ENCODE measurements at places on chromosomes 12 and 14. TPM values are rescaled to one million over a fixed set of nuclear protein-coding genes. Genes with fewer than 3 reads are reported as not detected.

The FAM186B gene
- total RNA-seq: 0.11 TPM

The DDX23 gene
- total RNA-seq: 162 TPM

The SELPLG gene
- total RNA-seq: 159 TPM

- peaks cover 3% of the 10 kb centered on the region for H3K27me3 ChIP-seq
- H3K4me3 ChIP-seq: no peak overlapping the region
- H3K27ac ChIP-seq: no peak overlapping the region
- no peaks in the 10 kb centered on the region for H3K36me3 ChIP-seq
Observed at GRCh38 chr12:110913119-110914056, 7.0 kb downstream of the MYL2 start.

DNA sequence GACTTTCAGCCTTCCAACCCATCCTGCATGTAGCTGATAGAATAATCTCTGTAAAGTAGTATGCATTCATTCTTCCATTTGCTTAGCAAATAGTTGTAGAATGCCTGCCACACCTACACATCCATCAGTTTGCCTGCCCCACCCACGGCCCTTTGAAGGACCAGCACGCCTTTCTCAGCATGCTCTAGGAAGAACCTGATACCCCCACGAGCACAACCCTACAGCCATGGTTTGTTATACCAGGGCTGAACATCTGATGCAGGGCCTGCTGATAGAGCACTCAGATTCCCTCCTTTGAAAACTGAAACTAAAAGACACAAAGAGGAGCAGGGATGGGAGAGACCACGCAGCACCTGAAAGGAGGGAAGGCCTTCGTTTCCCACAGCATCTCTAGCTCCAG, 205.1 kb downstream of the ANO2 start:
- DNase-seq: no peak
- no peak overlapping the region for H3K27ac ChIP-seq
- peaks cover 5% of the 10 kb centered on the region for H3K4me1 ChIP-seq
- H3K36me3 ChIP-seq: no peaks in the 10 kb centered on the region
- H3K27me3 ChIP-seq: peaks cover 6% of the 10 kb centered on the region

- peaks cover 15% of the 10 kb centered on the region for H3K27me3 ChIP-seq
- H3K4me1 ChIP-seq: no peaks in the 10 kb centered on the region
- H3K27ac ChIP-seq: no peak overlapping the region
- no peaks in the 10 kb centered on the region for H3K36me3 ChIP-seq
- no peak for DNase-seq
Observed at GRCh38 chr12:10025236-10025635, 5.2 kb upstream of the CLEC9A start.

GRCh38 chr14:104554088-104554607, 25.4 kb upstream of the C14orf180 start:
- no peak for DNase-seq
- no peak overlapping the region for H3K27ac ChIP-seq

GRCh38 chr14:23550812-23551265, 726 bp downstream of the ZFHX2 start:
- H3K27ac ChIP-seq: no peak overlapping the region
- DNase-seq: no peak
- H3K4me1 ChIP-seq: peaks cover 7% of the 10 kb centered on the region
- no peaks in the 10 kb centered on the region for H3K27me3 ChIP-seq
- H3K4me3 ChIP-seq: no peak overlapping the region
- no peaks in the 10 kb centered on the region for H3K36me3 ChIP-seq

- no peaks in the 10 kb centered on the region for H3K4me1 ChIP-seq
- H3K4me3 ChIP-seq: no peak overlapping the region
- no peak for DNase-seq
- no peaks in the 10 kb centered on the region for H3K27me3 ChIP-seq
- H3K27ac ChIP-seq: no peak overlapping the region
Observed at GRCh38 chr12:57299514-57300016, 48.6 kb upstream of the STAC3 start.

DNA sequence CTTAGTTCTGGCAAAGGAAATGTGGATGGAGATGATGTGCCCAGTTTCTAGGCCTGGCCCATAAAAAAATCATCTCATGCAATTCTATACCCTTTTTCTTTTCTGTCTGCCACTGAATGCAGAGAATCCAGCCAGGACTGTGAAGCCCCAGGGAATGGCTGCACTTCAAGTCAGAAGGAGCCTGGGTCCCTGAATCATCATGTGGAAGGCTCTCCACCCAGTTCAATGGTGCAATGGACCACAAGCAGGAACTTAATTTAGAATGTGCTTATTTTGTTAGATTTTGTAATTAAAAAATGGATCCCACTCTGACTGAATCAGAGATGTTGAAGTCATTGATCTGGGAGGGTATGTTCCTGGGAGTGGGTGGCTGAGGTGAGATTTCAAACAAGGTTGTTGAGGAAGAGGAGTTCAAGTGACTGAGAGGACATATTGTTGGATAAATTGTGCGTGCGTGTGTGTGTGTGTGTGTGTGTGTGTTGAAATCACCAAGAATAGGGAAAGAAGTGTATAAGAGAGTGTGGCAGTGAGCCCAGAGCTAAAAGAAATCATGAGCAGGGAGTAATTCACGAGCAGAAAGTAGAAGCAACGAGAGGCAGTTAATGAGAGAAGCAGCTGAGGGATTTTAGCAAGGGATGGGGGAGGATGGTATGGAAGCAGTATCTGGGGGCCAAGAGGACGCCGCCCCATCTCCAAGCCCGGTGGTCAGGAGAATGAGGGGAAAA, 125.4 kb downstream of the TMX1 start:
- no peak overlapping the region for H3K4me3 ChIP-seq
- no peak overlapping the region for H3K27ac ChIP-seq
- no peak for DNase-seq
- no peaks in the 10 kb centered on the region for H3K4me1 ChIP-seq
- H3K36me3 ChIP-seq: no peaks in the 10 kb centered on the region

DNA sequence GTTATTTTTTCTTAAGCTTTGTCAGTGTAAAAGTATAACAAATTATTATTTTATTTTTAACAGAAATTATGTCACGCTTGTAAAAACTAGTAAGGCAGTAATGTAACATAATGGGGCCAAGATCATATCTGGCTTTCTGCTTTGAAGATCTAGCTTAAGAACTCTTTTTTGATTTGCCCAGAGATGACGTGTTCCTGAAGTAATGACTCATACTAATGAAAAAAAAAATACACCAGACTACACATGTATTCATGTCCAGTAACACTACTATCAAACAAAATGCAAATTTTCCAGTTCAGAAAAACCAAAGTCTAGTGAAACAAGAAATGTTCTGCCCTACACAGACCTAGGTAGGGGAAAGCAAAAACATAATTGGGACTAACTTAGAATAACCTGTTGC, 432.2 kb upstream of the ATXN7L3B start:
- H3K4me3 ChIP-seq: no peak overlapping the region
- H3K27ac ChIP-seq: no peak overlapping the region
- DNase-seq: no peak
- no peaks in the 10 kb centered on the region for H3K36me3 ChIP-seq
- H3K27me3 ChIP-seq: no peaks in the 10 kb centered on the region

- H3K4me3 ChIP-seq: no peak overlapping the region
- peaks cover under 1% of the 10 kb centered on the region for H3K36me3 ChIP-seq
- no peaks in the 10 kb centered on the region for H3K4me1 ChIP-seq
- peaks cover 5% of the 10 kb centered on the region for H3K27me3 ChIP-seq
- no peak overlapping the region for H3K27ac ChIP-seq
- no peak for DNase-seq
Observed at GRCh38 chr12:90126125-90126524, 417.5 kb upstream of the ATP2B1 start.
